ENCODE measurements at places on chromosomes 2 and 18.

GRCh38 chr2:26542676-26543505 lies 65.0 kb upstream of the OTOF start:
- no peak for DNase-seq

- no peak for DNase-seq
Observed at GRCh38 chr2:101012706-101013181, 10.7 kb downstream of the RPL31 start.

DNA sequence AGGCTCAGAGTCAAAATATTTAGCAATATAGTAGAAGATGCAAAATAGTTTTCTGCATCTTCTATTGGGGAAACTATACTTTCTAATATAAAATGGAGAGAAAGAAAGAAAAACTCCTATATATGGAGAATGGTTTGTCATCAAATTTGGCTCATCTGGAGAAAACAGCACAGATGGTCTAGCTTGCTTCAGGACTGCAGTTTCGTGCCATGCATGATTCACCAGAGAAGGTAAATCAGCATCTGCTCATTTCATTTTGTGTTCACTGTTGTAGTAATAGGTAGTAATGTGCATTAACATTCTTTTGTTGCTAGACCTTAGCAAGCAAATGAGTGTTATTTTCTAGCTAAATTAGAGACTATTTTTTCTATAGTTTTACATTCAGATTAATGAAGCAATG lies 179.0 kb downstream of the ASXL3 start:
- no peak for DNase-seq

DNA sequence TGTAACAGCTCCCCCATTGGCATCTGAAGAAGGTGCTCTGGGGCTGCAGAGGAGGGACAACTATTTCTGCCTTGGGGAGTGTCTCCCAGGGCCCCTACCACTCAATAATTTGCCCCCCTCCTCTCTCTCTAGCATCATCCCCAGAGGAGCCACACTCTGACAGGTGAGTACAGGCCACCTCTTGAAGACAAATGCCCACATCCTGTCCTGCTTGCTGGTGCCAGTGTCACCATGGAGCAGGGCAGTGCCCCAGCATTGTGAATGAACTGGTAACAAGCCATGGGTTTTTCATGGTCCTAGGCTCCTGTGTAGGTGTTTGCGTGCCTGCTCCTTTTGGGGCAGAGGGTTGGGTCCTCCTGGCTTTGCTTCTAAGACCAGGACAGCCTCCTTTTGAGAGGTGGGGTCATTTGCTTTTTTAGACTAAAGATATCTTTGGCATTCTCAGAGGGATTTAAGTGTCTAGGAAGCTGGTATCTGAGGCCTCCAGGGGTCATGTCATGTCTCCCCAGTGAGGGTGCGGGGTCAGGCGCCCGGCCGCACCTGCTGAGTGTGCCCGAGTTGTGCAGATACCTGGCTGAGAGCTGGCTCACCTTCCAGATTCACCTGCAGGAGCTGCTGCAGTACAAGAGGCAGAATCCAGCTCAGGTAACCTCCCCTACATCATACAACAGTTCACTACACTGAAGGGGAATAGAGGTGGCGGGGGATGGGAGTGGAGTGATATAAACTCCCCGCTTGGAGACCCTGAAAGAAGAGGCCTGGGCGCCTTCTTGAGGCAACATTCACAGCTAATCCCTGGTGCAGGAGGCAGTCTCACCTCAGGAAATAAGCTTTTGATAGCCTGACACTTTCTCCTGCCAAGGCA lies 1.8 kb downstream of the RETREG2 start:
- DNase-seq: no peak

DNA sequence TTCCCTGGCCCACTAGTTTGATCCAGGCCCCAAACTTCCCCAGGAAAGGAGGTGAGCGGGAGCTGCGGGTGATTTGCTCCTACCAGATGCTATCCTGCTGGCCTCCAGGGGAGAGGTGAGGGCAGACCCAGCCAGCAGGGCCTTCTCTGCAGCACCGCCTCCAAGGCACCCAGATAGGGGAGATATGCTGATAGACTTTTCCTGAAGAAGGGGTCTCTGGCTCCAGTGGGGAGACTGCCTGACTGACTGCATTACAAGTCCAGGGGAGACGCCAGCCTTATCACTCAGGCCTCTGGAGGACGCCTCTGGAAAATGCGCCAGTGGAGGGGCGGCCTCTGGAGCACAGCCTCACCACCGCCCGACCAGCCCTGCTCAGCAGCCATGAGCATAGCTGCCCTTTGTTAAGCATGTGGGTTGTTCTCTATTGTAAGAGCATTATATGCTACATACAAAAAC lies 60.6 kb upstream of the SMAD7 start:
- DNase-seq: no peak

GRCh38 chr18:78906066-78906465 lies 73.6 kb upstream of the SALL3 start:
- DNase-seq: no peak

DNA sequence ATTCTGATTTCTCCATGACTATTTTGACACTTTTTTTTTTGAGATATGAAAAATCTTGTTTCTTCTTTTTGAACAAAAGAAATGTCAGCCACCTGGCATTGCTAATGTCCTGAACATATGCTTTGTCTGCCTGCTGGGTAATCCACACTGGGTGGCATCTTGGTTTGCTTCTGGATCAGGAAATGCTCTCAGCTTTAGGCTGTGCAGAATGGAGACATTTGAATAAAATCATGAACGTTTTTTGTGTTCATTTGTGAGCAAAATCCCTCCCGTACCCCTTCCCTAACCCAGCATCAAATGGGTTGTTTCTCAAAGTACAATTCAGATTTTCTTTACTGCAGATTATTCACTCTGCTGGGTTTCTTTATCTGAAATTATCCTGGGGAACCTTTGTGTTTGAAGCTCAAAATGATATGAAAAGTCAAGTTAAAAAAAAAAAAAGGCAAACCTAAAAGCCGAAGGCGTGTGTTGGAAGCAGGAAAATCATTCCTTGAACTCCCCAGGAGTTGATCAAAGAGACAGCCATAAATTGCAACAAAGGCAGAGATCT lies 53.4 kb upstream of the KLF7 start:
- no peak for DNase-seq

All from GM12892 (cell line).